Foreskin keratinocyte (primary cell): ENCODE measurements at places on chromosomes 11 and 22.

GRCh38 chr11:110728476-110728875 is 16.2 kb upstream of the ARHGAP20 start:
- DNase-seq, result no peak

- peak; percentile 42 for DNase-seq
These were observed 63.7 kb downstream of the ETS1 start for GRCh38 chr11:128523641-128524040.

DNA sequence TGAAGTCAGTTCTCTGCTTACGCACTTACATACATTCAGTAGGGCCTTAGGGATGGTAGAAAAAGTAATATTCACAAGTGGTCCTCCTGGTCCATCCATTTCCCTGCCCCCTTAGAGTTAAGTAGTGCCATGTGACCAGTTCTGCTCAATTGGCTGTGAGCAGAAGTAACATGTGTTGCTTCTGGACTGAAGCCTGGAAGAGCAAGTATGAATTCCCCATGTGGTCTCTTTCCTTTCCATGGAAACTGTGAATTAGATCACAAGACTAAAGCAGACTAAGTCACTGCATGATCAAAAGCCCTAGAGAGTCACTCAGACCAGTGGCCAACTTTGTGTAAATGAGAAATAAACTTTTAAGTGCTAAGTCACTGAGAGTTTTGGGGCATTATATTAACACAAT is 341.7 kb upstream of the CADM1 start:
- DNase-seq, result no peak

GRCh38 chr11:76048763-76049162 is 157.5 kb downstream of the WNT11 start:
- no peak for DNase-seq

DNA sequence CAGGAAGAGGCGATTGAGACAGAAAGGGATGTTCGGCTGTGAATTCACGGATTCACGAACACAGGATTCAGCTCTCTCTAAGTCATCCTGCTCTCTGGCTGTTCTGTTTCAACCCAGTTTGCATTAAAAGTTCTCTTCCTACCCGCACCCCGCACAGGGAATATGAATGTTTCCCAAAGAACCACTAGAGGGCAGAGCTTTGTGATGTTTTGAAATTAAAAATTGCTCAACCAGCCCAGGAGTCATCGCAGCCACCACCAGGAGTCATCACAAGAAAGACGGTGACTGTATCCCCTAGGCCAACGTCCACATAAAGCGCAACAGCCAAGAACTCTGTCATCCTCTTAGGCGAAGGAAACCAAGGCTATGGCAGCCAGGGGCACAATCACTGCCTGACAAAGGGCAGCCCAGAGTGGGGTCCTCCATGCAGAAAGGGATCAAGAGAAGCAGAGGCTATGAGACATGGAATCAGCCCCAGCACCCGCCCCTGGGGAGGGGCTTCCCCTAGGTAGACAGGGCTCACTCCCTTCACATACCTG is 122.4 kb downstream of the WT1 start:
- DNase-seq, result peak; percentile 51
